Activated CD4-positive, alpha-beta T cell treated with anti-CD3 and anti-CD28 coated beads, Interleukin-2, amount 50 U/mL, for 24 hours (primary cell): ENCODE measurements at places on chromosomes 2 and 18.

DNA sequence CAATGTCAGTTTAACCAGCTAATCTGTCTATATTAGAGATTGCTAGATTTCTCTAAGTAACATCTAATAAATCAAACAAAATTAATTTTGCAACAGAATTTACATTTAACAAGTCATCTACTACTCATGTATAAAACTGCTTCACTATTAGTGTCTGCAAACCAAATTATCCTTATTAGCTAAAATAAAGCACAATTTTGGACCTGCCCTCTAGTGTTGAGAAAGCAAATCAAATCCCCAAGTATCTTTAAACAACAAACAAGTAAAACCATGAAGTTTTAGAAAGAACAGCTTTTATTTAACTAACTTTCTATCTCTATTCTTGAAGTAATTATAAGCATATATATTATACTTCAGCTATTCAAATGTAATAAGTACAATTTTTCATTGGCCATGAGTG lies 113.1 kb upstream of the SP3 start:
- no peak for DNase-seq

- DNase-seq = no peak
These were observed 69.8 kb downstream of the CYBRD1 start for GRCh38 chr2:171592036-171592555.

- no peak for DNase-seq
These were observed 62.5 kb upstream of the LGALSL start for GRCh38 chr2:64391424-64391823.

GRCh38 chr2:154912215-154912614 lies 213.7 kb downstream of the KCNJ3 start:
- DNase-seq = no peak

- no peak for DNase-seq
These were observed 24.5 kb downstream of the CRACDL start for GRCh38 chr2:98911376-98912154.

DNA sequence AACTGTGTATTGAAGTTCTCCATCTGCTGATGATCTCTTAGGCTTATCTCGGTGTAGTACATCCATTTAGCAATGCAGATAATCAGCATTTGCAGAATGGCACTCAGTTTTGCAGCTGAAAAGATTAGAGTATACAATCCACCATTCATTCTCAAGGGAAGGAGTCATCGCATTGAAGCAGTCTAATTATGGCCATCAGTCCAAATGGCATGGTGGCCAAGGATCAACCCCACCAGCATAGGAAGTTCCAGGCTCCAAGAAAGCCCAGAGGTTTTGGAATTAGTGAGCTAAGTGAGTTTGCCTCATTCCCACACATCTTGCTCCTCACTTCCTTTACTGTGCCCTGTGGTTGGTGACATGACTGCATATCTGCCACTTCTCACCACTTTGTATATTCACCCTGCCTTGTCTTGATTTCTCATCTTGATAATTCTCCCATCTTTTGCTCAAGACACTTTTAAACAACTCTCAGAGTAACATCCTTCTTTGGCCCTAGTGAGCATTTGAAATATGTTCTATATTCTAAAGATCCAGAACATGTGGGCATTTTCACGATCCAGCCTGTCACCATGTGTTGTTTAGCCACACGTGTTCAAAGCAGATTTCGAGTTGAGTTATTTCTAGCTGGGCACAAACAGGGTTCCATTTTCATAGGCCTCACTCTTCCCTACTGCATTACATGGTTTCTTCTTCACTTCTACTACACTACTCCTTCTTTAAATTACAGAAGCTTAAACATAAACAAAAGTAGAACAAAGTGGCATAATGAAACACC lies 1119.8 kb downstream of the TSN start:
- DNase-seq = no peak

DNA sequence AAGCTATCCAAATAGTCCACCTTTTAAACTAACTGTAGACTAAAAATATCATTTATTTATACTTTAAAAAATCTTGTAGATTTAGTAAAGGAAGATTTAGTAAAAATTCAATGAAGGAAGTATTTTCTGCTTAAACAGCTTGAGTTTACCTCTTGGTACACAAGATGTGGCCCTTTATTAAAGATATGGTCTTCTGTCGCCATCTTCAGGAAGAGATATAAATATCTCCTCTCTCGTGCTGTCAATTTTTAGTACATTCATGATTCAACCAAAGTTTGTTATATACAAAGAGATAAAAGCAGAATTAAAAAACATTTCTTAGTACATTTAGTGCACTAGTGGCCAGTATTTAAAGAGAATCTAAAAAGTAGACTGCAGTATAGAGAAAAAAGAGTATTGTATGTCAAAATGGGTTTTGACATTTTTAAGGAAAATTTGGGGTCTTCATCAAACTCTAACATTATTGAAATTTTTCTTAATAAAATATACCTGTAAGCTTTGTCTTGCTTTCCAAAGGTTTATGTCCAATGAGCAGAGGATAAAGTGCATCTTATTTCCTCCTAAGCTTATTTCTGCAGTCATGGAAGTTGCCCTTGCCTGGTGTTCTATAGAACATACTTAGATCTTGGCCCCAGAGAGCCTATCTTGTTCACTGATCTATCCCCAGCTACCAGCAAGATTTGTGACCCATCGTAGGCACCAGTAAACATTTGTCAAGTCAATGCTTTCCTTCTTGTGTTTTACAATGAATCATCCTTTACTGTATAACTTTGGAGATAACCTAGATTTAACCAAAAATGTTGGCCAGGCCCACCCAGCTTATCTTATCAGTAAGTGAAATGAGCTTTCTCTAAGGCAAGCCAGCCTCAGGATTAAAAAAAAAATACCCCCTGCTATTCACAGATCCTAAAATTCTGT lies 18.5 kb upstream of the EML6 start:
- DNase-seq = no peak
